ENCODE measurements at places on chromosomes 11 and 22. TPM values are rescaled to one million over a fixed set of nuclear protein-coding genes. Genes with fewer than 3 reads are reported as not detected.

Gene NAT10
- 23.0 TPM for total RNA-seq

Gene RAG1
- total RNA-seq: 0.94 TPM

Gene PRG2
- 0.08 TPM for total RNA-seq

Gene SLC5A1
- total RNA-seq: 0.04 TPM

Gene PRPF19
- total RNA-seq: 96.0 TPM

Gene NFAM1
- total RNA-seq: not detected

Gene ANO1
- total RNA-seq: 27.2 TPM

Gene DNAJC4
- total RNA-seq: 3.6 TPM

Gene ZNF280B
- total RNA-seq: 0.38 TPM

Gene HINFP
- total RNA-seq: 13.1 TPM

Gene ATG16L2
- total RNA-seq: 10.6 TPM

Gene RAG2
- not detected for total RNA-seq

Gene JAM3
- total RNA-seq: 13.7 TPM

Gene FREY1
- total RNA-seq: 0.38 TPM

Gene TRMT112
- 700 TPM for total RNA-seq

Gene OR4C45
- total RNA-seq: not detected

Gene C11orf16
- not detected for total RNA-seq

Gene PTH
- not detected for total RNA-seq

Gene KCNE3
- total RNA-seq: not detected

Gene MMP1
- total RNA-seq: 30.6 TPM

Gene PDXP
- total RNA-seq: 13.7 TPM

Gene NCR3LG1
- 5.5 TPM for total RNA-seq

Gene GAB4
- total RNA-seq: not detected

Gene MFNG
- 4.0 TPM for total RNA-seq

Gene POTEH
- not detected for total RNA-seq

Gene IGSF22
- 0.08 TPM for total RNA-seq

Gene C11orf65
- 0.23 TPM for total RNA-seq

Gene INPP5J
- total RNA-seq: 0.34 TPM

Gene IGSF9B
- 0.15 TPM for total RNA-seq

Gene CNTF
- total RNA-seq: 0.19 TPM

Gene CCDC83
- not detected for total RNA-seq

Gene RPS6KB2
- 71.9 TPM for total RNA-seq

Gene SMIM35
- total RNA-seq: not detected

Gene CDC45
- 13.1 TPM for total RNA-seq

Gene APOL4
- total RNA-seq: not detected

Gene APOBEC3B
- 2.6 TPM for total RNA-seq

Gene GAL
- 6.1 TPM for total RNA-seq

Gene GLB1L3
- 2.3 TPM for total RNA-seq

Gene DBX1
- total RNA-seq: not detected

Gene BAIAP2L2
- 7.1 TPM for total RNA-seq

Gene FDXACB1
- total RNA-seq: 3.0 TPM

All from hair follicular keratinocyte (primary cell).